Activated CD4-positive, alpha-beta T cell treated with anti-CD3 and anti-CD28 coated beads for 4 hours (primary cell): ENCODE measurements at places on chromosomes 11 and 22.

DNA sequence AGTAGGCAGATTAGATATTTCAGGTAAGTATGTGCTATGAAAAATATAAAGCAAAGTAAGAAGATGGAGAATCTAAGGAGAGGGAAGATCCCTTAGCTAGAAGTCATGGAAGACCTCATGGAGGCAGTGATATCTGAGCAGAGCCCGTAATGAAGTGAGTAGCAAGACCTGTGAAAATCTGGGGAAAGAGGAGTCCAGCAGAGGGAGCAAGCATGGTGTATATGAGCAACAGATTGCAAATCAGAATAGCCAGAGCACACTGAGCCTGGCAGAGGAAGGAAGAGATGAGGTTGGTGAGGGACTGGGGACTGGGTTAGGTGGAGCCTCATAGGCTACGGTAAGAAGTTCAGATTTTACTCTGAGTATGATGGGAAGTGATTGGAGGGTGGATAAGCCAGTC is 9.4 kb downstream of the LHFPL7 start:
- DNase-seq: no peak

GRCh38 chr22:28029201-28029948 is 110.3 kb upstream of the PITPNB start:
- DNase-seq: no peak

- DNase-seq: no peak
Measured at GRCh38 chr11:48169259-48169658, 47.4 kb upstream of the OR4B1 start.

DNA sequence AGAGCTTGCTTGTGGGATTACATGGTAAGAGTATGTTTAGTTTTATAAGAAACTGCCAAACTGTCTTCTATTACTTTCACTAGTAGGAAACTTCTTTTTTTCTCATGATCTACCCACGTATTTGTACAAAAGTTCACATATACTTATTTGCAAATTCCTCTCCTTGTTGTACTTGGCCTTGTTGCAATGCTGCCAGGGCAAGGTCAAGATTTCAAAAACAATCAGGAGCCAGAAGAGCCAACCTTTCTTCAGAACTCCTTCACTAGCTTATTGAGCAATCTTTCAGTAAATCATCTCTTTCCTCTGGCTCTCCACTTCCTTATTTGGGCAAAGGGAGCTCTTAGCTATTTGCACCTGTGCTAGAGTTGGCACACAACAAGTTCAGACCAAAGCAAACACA is 9.7 kb downstream of the SRSF8 start:
- DNase-seq: no peak

DNA sequence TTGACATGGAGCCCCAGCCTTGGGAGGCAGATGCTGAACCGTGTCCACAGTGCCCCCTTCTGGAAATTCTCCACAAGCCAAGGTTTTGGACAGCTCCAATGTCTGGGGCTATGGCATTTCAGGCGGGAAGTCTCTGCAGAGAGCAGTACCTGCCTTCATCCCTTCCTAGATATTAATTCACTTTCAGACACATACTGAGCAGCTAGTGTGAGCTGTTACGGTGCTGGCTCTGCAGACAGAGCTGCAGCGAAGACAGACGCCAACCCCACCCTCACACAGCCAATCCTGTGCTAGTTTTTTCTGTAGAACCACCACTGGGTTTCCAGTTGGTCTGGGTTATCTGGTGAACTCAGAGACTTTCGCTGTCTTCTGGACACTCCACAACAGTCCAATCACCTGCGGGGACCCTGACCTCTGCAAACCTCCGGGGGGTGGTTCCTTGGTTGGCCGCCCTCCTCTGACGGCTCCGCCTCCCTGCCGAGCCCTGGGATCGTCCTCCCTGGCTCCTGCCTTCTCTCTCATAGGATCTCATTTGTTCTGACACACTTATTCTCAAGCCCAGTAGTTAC is 9.1 kb downstream of the LMF2 start:
- peak; percentile 76 for DNase-seq

DNA sequence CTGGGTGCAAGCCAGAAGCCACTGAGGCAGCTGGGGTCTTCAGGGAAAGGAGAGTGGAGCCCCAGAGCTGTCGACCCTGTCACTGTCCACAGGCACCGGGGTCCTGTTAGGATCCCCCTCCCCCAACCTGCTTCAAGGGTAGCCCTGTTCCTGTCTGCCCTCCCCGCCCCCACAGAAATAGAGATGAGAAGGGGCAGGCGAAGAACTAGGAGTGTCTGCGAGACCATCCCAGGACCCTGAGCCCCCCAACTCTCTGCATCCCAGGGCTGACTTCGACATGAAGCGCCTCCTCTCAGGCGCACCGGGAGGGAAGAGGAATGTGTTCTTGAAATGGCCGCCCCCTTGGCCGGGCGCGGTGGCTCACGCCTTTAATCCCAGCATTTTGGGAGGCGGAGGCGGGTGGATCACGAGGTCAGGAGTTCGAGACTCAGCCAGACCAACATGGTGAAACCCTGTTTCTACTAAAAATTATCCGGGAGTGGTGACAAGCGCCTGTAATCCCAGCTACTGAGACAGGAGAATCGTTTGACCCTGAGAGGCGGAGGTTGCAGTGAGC is 607 bp upstream of the ZNF70 start:
- DNase-seq: peak; percentile 26

DNA sequence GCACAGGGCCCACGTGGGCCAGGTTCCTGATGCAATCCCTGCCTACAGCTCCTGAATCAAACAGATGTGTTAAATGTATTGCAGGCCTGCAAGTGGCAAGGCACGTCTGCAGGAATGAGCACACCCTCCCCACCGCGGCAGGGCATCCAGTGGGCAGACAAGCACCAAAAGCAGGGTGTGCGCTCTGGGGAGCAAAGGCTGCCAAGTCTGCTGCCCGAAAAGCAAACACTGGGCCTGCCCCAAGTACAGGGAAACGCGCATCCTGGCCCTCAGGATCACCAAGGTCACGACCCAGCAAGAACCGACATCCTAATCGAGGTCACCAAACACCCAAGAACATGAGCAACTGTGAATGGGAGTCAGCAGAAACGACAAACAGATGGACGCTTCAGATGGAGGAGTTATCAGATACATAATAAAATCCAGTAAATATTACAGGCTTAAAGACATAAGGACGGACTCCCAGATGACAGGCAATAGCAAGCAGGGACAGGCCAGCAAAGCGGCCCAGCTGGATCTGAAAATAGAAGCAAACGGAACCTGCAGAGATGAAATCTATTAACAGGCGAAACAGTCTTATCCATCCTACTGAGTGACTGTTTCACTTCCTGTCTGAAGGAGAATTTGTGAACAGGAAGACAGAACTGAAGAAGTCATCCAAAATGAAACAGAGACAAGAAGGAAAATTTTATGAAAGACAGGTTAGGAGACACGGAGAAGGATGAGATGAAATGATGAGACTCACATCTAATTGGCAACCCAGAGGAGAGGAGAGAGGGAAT is 26.7 kb downstream of the CARS1 start:
- DNase-seq: no peak

DNA sequence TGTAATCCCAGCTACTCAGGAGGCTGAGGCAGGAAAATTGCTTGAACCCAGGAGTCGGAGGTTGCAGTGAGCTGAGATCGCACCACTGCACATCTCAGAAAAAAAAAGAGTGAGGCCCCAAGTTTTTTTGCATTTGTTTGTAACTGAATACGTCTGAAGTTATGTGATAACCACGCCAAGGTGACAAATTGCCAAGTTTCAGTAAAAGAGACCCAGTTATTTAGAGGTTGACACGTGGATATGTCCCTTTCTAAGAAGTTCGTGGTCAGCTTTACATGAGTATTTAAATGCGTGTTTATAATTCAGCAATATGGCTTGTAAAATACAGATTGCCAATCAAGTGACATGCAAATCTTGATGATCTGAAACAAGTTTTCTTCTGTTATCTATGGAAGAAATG is 8.0 kb downstream of the PPARA start:
- DNase-seq: no peak

DNA sequence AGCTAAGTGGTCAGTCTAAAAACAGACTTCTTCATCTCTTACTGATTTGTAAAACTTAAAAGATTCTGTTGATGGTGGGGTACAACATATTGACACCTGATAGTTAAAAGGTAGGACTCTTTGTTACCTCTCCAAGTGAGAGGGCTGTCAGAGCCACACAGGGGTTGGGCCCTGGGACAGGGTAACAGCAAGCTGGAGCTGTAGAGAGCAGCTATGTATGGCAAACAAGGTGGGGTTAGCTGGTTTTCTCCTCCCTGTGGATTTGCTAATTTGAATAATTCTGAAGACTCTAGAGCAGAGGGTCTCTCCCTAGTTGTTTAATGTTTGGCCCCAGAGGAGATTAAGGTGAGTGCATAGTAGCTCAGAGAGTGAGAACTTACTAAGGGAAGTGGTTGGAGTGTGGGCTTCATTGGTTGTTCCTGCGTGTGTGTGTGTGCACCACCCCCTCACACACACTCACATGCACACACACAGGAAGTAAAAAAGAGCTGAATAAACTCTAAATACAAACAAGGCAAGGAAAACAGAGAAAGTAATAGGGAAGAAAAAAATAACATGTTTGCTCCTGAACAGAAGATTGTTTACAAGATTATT is 9.2 kb upstream of the GAS2 start:
- no peak for DNase-seq

DNA sequence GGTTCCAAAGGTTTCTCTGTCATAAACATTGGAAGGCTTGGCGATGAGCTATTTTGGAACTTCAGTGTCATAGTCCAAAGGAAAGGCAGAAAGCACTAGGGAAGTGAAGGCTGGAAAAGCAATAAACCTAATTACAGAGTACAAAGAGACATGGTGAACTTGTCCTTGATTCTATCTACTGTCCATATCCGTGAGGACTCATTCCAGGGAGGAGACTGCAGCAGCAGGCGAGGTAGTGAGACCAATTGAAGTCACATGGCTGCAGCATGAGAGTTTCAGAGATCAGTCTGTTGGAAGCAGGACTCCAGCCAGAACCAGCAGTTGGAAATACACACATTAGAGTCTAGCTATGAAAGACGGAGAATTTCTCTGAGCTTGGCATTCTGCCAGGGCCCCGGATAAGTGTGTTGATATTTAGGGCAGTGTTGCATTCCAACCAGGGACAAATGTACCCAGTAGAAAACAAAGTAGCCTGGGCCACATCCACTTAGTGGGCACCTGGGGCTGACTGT is 54.1 kb upstream of the ARHGAP42 start:
- DNase-seq: no peak

DNA sequence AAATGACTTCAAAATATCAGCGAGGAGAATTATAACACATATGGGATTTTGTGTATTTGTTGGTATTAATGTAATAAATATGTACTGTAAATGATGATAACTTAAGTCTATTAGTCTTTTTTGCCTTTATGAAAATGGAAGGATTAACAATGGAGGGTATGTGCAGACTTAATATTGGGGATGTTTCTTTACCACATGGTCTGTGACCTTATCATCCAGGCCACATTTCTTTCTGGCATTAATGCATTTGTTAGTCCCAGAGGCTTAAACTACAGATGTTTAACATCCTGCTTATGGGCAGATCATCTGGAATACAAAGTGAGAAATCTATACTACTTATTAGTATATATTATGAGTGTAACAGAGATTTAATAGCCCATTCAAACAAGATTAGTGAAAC is 64.6 kb downstream of the SOX6 start:
- DNase-seq: no peak
